ENCODE measurements at places on chromosomes 3 and 15.
A peak's percentile ranks its signal among the peaks of the same experiment; 100 is the strongest.

DNA sequence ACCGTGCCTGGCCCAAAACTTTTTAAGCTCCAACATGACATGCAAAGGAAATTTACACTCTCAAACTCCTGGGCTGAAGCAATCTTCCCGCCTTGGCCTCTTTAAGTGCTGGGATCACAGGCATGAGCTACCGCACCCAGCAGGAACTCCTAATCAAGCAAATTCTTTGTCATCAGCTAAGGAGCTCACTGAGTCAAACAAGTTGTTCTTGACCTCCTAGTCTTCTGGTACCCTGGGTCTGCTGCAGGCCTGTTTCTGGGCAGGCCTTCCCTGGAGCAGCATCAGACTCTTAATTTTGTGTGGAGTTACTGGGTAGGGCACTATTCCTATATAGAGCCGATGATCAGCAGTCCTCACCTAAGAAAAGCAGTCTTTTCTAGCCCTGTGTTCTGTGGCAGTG is 68.4 kb upstream of the FLNB start:
- DNase-seq, result no peak

GRCh38 chr3:184241447-184242296 is 7.1 kb downstream of the ALG3 start:
- no peak for DNase-seq

GRCh38 chr3:133301731-133302130 is 98.1 kb upstream of the BFSP2 start:
- DNase-seq, result no peak

DNA sequence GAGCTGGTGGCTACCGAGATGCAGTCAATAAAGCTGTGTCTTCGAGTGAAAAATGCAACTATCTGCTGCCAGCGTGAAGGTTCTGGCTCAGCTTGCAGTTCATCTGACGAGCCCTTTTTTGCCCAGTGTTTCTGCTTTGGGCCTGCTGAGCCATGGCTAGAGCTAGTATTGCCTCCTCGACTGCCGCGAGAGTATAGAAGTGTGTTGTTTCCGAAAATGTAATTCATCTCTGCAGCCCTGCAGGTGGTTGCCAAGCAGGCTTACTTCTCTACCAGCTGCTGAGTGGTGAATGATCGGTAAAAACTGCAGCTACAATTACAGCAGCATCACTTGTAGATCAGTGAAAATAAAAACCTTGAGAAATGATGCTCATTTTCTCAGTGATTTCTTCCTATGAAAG is 114.8 kb downstream of the DLG1 start:
- DNase-seq, result no peak

GRCh38 chr15:52103217-52104207 is 9.1 kb downstream of the BCL2L10 start:
- no peak for DNase-seq

DNA sequence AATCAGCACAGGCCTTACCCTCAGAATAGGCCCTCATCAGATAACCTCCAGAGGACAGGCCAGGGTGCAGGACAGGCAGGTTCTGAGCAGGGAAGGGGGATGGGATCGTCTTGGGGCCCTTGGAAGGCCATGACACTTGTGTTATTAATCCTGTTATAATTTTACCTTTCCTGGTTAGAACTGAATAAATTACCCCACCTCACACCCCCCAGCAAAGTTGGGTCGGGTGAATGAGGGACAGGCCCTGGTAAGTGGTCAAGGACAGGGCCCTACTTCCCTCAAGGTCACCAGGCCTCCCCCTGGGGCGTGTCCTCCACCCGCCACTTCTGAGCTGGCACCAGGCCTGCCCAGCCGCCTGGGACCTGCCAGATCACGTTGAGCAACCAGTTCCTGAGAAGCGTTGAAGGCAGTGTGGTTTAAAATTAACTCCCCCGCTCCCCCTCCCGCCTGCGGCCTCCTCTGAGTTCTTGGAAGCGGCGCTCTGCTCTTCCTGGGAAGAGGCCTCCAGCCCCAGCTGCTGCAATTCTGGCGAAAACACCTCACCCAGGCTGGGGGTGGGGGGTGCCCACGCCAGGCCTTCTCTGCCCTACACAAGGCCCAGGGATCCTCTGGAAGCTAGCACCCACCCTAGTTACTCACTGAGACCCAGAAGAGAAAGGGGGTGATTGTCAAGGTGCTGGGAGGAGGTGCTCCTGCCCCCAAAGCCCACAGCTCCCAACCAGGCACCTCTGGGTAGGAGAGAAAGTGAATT is 10.6 kb downstream of the CISH start:
- peak; percentile 76 for DNase-seq

- no peak for DNase-seq
Observed at GRCh38 chr15:63970621-63971426, 75.5 kb downstream of the DAPK2 start.

GRCh38 chr3:186476541-186476940 is 67.6 kb downstream of the CRYGS start:
- no peak for DNase-seq

- no peak for DNase-seq
Observed at GRCh38 chr15:65115542-65115941, 542 bp upstream of the UBAP1L start.

DNA sequence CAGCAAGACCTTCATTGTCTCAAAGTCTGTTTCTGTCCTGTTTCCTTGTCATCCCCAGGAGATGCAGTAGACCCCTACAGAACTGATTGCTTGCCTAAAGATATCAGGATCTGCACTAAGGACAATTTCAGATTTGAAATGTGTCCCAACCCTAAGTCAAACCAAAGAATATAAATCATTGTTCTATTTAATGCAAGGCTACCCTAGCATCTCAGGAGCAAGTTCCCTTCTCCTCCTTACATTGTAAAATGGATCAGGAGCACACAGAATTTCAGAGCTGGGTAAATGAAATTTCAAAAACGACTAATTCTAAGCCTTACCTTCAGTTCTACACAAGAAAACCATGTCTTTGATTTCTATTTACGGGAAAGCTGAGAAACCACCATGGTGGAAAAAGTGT is 360.9 kb upstream of the KCNH8 start:
- DNase-seq, result no peak

DNA sequence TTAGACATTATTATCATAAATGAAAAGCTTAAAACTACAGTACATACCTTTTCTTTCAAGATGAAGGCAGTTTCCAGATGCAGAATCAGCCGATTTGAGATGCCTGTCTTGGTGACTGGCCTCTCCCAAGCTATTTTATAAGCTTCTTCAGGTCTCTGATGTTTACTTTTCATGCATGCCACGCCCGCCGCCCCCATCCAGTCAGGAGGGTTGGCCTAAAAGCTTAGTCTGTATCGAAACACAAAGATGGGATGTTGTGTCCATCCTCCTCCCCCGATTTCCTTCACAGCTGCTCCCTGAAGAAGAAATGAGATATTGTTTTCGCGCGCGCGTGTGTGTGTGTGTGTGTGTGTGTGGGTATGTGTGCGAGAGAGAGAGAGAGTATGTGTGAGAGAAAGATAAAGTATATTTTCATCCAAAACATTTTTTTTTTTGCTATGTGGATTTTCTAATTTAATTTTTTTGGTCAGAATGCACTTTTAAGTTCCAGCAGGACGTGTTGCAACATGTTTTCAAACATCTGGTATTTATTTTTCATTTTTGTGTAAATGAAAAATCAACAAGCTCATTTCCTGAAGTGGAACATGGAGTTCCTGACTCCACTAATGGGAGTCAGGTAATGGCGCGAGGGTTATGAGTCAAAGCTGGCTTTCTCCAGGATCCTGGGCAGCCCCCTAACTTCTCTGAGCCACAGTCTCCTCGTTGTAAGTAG is at the start of gene APOD:
Gene APOD, minus strand, starts transcription at position 110 of the 712 bp plus-strand sequence. CDS start 4,479 bp downstream, outside the sequence.
- no peak for DNase-seq

DNA sequence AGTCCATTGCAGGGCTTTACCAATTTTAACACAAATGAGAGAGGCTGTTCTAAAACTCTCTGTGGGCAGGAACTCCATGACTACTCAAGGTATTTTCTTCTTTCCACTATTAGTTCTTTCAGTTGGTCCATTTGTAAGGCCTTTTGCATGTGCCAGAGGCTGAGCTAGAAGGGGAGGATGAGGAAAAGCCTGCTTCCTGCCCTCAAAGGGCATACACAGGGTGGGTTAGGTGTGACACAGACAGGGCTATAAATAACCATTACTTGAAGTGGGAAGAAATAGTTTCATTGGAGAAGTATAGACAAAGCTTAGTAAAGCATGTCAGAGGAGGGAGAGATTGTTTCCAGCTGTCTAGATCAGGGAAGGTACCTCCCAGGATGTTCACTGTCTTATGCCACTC is 52.1 kb upstream of the PRTG start:
- DNase-seq, result no peak

GRCh38 chr15:92651877-92652575 is 3.5 kb downstream of the FAM174B start:
- no peak for DNase-seq

- no peak for DNase-seq
Observed at GRCh38 chr15:52960283-52960682, 170.1 kb upstream of the ONECUT1 start.

- DNase-seq, result no peak
Observed at GRCh38 chr15:39074341-39074985, 506.4 kb upstream of the THBS1 start.

- no peak for DNase-seq
Observed at GRCh38 chr3:18868911-18869689, 279.2 kb upstream of the KCNH8 start.
